Activated gamma-delta T cell treated with anti-CD3 and anti-CD28 coated beads, Interleukin-2, amount 50 U/mL, for 16 hours (primary cell): ENCODE measurements at places on chromosomes 16 and 17.

GRCh38 chr16:81987121-81987520 is 24.1 kb downstream of the SDR42E1 start:
- DNase-seq, result no peak

DNA sequence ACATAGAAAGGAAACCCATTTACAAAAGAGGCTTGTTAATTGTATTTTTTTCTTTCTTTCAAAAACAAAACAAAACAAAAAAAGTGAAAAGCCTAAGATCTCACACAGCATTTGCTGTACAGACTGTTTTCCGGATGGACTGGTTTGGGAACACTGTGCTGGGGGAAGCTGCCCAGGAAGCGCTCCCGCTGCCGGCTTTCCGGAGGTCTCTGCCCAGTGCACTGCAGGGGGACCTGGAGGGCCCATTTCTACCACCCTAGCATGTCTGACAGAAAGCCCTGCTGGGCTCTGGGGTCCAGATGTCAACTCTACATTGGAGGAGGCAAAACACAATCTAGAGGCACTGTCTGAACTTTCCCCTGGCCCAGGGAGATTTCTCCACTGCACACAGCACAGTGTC is 26.3 kb upstream of the CLEC18B start:
- DNase-seq, result no peak

DNA sequence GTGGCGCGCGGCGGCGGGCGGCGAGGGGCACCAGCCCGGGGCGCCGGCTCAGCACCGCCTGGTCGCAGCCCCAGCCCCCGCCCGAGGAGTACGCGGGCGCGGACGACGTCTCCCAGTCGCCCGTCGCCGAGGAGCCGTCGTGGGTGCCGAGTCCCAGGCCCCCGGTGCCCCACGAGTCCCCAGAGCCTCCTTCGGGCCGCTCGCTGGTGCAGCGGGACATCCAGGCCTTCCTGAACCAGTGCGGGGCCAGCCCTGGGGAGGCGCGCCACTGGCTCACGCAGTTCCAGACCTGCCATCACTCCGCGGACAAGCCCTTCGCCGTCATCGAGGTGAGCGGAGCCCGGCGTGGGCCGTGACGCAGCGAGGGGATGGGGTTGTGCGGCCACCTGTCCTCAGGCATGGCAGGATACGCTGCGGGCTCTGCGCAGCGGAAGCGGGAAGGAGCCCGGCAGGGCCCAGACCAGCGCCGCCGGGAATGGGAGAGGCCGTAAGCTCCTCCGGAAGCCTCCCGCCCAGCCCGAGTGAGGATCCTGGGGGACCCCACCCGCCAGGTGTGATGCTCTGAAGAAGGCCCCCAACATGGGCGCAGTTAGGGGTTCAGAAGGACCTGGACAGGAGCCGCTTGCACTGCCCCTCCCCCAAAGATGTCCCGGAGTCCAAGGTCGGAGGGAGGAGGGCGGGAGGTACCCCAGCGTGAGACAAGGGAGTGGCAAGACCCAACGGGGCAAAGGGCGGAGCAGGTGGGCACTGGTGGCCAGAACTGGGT is 522 bp downstream of the NAGS start:
- DNase-seq, result no peak

- DNase-seq, result no peak
These were observed 2.0 kb downstream of the ZDHHC1 start for GRCh38 chr16:67413978-67414911.

- DNase-seq, result no peak
These were observed 24.4 kb upstream of the CRHR1 start for GRCh38 chr17:45759761-45760160.

DNA sequence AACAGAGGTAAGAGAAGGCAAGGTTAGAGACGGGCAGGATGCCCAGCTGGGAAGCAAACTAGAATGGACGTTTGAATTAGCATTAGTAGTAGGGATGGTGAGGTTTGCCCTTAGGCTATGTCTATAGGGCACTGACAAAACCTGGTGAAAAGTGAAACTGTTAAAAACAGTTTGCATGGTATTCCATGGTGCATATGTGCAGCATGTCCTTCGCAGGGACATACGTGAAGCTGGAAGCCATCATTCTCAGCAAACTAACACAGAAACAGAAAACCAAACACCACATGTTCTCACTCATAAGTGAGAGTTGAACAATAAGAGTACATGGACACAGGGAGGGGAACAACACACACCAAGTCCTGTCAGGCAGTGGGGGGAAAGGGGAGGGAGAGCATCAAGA is 25.8 kb downstream of the NACA2 start:
- DNase-seq, result no peak

- no peak for DNase-seq
These were observed 7.4 kb upstream of the VAC14 start for GRCh38 chr16:70808371-70808770.

- DNase-seq, result peak; percentile 13
These were observed 42.4 kb upstream of the AKTIP start for GRCh38 chr16:53545433-53545832.

DNA sequence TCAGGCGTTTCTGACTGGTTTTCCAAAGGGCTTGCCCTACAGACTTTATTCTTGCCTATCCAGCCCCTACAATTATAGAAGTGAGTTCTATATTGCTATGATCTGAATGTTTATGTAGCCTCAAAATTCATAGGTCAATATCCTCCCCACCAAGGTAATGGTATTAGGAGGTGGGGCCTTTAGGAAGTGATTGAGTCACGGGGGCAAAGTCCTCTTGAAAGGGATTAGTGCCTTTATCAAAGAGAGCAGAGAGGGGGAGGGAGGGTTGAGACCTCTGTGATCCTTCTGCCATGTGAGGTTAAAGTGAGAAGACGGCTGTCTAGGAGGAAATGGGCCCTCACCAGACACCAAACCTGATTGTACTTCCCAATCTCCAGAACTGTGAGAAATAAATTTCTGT is 931 bp upstream of the CPHXL start:
- DNase-seq, result no peak

GRCh38 chr17:17536702-17537101 is 40.5 kb upstream of the RASD1 start:
- no peak for DNase-seq

- no peak for DNase-seq
These were observed 12.5 kb upstream of the FAM171A2 start for GRCh38 chr17:44376124-44376523.

DNA sequence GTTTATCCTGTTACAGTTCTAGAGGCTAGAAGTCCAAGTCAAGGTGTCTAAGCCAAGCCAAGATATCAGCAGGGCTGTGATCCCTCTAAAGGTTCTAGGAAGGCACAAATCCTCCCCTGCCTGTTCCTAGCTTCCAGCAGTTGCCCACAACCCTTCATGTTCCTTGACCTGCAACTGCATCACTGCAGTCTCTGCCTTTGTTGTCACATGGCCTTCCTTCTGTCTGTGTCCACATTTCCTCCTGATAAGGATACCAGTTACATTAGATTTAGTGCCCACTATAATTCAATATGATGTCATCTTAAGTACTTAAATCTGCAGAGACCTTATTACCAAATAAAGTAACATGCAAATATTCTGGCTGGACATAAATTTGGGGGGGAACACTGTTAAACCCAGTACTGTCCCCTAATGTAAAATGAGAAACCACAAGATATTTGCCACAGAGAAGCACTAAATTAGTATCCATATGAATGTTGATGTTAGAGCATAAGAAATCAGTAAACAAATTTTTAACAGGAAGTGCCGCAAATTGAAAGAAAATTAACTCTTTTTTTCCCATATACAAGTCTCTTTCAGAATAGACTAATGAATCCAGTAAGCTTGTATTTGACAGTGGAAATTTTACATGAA is 4.7 kb downstream of the UQCRC2 start:
- no peak for DNase-seq

DNA sequence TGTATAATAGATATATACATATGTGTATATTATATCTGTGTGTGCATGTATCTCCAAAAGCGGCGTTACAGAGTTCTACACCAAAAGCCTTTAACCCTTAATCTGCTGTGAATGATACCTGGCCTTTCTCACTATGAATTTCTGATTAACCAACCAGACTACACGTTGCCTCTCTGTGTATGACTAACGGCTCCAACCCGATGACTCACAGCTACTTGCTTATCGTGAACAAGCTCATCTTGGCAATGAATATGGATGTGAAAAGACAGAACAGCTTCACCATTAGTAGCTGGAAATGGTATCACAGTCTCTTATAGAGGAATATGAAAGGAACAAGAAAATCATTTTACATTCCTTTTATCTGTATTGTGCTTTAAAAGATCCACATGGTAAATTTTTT is 23.8 kb upstream of the ARHGAP44 start:
- DNase-seq, result no peak

GRCh38 chr16:56245197-56245596 is 53.9 kb downstream of the GNAO1 start:
- DNase-seq, result no peak

DNA sequence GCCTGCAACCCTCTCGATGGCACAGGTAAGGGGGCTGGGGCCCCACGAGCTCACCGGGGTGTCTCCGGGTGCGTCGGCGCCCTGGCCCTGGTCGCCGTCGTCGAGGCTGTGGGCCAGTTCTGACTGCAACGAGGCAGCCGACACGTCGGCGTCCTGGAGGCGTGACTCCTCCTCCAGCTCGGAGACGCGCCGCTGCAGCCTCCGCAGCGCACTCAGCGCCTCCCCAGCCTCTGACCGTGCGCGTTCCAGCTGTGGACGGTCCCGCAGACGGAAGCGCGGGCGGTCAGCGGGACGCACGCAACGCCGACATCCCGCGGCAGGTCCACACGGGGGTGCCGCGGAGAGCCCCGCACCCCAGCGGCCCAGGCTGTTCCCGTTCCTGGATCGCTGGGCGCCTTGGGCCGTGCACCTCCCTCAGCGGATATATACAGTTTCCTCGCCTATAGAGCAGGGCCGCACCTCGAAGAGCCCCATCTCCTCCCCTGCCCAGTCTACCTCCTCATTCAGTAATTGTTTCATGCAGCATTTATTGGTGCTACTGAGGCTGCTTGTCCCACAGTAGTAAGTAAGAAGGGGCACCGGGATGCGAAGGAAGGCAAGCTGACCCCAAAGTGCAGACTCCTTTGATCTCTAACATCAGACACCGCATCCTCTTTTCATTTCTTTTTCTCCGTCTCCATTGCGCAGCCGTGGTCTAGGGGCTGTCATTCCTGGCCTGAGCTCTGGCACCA is 5.8 kb downstream of the THOC6 start:
- no peak for DNase-seq

GRCh38 chr17:56821847-56822534 is 11.7 kb downstream of the C17orf67 start:
- DNase-seq, result no peak

DNA sequence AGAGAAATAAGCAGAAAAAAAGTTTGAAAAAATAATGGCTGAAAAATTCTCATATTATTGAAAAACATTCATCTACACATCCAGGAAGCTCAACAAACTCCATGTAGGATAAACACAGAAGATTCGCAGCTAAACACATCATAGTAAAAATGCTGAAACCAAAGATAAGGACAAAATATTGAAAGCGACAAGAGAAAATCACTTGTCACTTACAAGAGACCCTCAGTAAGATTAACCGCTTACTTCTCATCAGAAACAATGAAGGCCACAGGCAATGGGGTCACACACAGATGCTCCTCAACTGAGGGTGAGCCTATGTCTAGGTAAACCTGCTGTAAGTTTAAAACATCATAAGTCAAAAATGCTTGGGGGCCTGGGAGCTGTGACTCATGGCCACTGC is 38.1 kb upstream of the METRNL start:
- DNase-seq, result no peak

GRCh38 chr17:44599298-44600175 is 42.3 kb downstream of the FZD2 start:
- DNase-seq, result no peak

- no peak for DNase-seq
These were observed 89.3 kb upstream of the GSE1 start for GRCh38 chr16:85523602-85524364.

GRCh38 chr17:33302394-33302793 is 9.3 kb upstream of the ASIC2 start:
- no peak for DNase-seq
